ENCODE measurements at places on chromosomes 12 and 14. TPM values are rescaled to one million over a fixed set of nuclear protein-coding genes. Genes with fewer than 3 reads are reported as not detected.

KRT73 gene
- not detected for total RNA-seq

ASCL1 gene
- total RNA-seq = not detected

FRMD6 gene
- 262 TPM for total RNA-seq

SLC25A21 gene
- under 0.01 TPM for total RNA-seq

TAS2R8 gene
- not detected for total RNA-seq

AVPR1A gene
- total RNA-seq = 0.56 TPM

REP15 gene
- total RNA-seq = 2.9 TPM

MMP14 gene
- 383 TPM for total RNA-seq

HOXC12 gene
- not detected for total RNA-seq

PTPRQ gene
- total RNA-seq = 0.38 TPM

ANAPC5 gene
- 166 TPM for total RNA-seq

MORN3 gene
- total RNA-seq = 0.56 TPM

RASSF9 gene
- 0.85 TPM for total RNA-seq

SYNDIG1L gene
- under 0.01 TPM for total RNA-seq

JDP2 gene
- total RNA-seq = 29.3 TPM

TCL1B gene
- total RNA-seq = not detected

LALBA gene
- total RNA-seq = not detected

AP5M1 gene
- 21.3 TPM for total RNA-seq

B4GALNT1 gene
- total RNA-seq = 2.8 TPM

VRTN gene
- total RNA-seq = not detected

CPNE6 gene
- not detected for total RNA-seq

P2RX7 gene
- under 0.01 TPM for total RNA-seq

ANKRD33 gene
- under 0.01 TPM for total RNA-seq

TMEM30B gene
- 0.56 TPM for total RNA-seq

SMCO2 gene
- total RNA-seq = not detected

TSHR gene
- not detected for total RNA-seq

PHETA1 gene
- total RNA-seq = 7.6 TPM

CIDEB gene
- total RNA-seq = 1.5 TPM

NXPH4 gene
- 4.4 TPM for total RNA-seq

MGAT4C gene
- under 0.01 TPM for total RNA-seq

PLA2G1B gene
- not detected for total RNA-seq

KRT83 gene
- not detected for total RNA-seq

CD163 gene
- total RNA-seq = under 0.01 TPM

CCDC175 gene
- total RNA-seq = not detected

USP44 gene
- 0.58 TPM for total RNA-seq

PROX2 gene
- not detected for total RNA-seq

TAS2R7 gene
- total RNA-seq = not detected

ZFHX2 gene
- under 0.01 TPM for total RNA-seq

PARPBP gene
- 5.6 TPM for total RNA-seq

ALG10B gene
- 3.1 TPM for total RNA-seq

CABP1 gene
- 16.1 TPM for total RNA-seq

PLEK2 gene
- total RNA-seq = 42.0 TPM

PPP4R4 gene
- 2.5 TPM for total RNA-seq

DLST gene
- total RNA-seq = 80.7 TPM

ATP5F1B gene
- total RNA-seq = 386 TPM

GNG2 gene
- 7.7 TPM for total RNA-seq

KLHL33 gene
- total RNA-seq = 0.28 TPM

NCKAP5L gene
- 11.5 TPM for total RNA-seq

HOXC6 gene
- total RNA-seq = under 0.01 TPM

TAS2R31 gene
- 5.6 TPM for total RNA-seq

NTN4 gene
- total RNA-seq = 153 TPM

PTPN21 gene
- total RNA-seq = 5.4 TPM

SERPINA1 gene
- total RNA-seq = under 0.01 TPM

TAS2R20 gene
- 1.2 TPM for total RNA-seq
